Fibroblast of skin of left quadriceps (primary cell): ENCODE measurements at places on chromosomes 13 and 19.
A peak's percentile ranks its signal among the peaks of the same experiment; 100 is the strongest.

GRCh38 chr13:41520660-41521630 lies 63.6 kb downstream of the RGCC start:
- DNase-seq: peak; percentile 54

DNA sequence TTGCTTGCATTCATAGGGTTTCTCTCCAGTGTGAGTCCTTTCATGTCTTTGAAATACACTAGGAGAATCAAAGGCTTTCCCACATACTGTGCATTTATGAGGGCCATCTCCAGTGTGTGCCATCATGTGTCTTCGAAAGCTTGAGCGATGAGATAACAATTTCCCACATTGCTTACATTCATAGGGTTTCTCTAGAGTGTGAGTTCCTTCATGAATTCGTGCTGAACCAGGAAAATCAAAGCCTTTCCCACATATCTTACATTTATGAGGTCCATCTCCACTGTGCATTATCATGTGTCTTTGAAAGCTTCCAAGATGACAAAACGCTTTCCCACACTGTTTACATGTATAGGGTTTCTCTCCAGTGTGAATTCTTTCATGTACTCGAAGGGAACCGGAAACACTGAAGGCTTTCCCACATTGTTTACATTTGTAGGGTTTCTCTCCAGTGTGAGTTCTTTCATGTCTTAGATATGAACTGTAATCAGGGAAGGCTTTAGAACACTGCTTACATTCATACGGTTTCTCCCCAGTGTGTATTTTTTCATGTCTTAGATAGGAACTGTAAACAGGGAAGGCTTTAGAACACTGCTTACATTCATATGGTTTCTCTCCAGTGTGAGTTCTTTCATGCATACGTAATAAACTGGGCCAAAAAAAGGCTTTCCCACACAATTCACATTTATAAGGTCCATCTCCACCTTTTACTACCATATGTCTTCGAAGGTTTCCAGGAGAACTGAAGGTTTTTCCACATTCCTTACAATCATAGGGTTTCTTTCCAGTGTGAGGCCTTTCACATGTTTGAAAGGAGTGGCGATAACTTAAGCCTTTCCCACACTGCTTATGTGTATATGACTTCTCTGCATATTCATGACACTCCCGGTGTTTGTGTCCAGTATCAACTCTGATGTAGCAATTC lies 21.4 kb downstream of the ZNF44 start:
- no peak for DNase-seq

GRCh38 chr19:2485428-2485827 lies 9.5 kb downstream of the GADD45B start:
- DNase-seq: no peak

DNA sequence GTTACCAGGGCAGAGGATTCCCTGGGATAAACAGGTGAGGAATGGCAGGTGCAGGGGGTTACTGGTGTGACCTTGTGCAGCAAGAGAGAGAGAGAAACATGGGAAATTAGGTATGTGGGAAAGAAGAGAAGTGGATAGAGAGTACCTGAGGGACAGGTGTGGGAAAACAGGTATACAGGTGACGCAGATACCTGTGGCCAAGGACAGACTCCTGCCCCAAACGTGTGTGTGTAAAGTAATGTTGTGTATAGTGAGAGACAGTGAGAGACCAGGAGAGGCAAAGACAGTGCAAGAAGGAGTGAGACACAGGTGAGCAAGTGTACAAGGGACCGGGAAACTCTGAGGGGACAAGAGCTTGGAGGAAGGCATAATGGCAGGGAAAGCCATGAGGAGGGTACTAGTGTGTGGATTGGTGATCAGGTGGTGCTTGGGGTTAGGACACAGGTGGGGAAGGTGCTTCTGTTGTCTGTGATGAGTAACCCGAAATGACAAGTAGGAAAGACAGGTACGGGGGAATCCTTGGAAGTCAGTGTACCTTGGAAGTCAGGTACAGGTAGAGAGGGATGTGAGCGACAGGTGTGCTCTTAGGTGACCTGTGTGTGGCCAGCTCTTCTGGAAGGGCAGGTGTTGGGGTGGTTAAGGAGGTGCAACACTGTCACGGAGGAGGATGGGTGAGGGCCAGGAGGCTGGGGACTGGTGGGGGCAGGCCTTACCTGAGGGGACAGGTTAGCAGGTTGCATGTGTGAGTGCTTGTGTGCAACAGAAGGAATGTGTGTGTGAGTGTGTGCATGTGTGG lies 2.8 kb downstream of the ERFL start:
- DNase-seq: no peak

- no peak for DNase-seq
Measured at GRCh38 chr13:70457474-70457873, 349.2 kb upstream of the KLHL1 start.

DNA sequence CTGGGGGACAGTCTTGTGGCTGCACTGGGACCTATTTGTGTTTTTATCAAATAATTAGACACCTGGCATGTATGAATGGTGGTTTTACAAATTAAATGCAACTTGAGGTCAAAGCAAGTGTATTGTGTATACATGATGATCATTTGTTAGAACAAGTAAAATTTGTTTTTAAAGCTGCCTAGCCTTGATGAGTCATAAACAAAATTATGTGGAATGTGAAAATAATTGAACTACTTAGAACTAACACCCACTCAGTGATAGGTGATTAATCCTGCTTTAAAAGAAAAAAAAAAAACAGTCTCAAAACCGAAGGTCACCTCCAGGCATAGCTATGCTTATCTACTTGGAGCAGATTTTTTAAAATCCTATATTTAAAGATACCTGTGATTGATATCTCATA lies 770.3 kb upstream of the SLITRK5 start:
- no peak for DNase-seq

GRCh38 chr13:48783181-48783630 lies 129.5 kb downstream of the CYSLTR2 start:
- peak; percentile 87 for DNase-seq

DNA sequence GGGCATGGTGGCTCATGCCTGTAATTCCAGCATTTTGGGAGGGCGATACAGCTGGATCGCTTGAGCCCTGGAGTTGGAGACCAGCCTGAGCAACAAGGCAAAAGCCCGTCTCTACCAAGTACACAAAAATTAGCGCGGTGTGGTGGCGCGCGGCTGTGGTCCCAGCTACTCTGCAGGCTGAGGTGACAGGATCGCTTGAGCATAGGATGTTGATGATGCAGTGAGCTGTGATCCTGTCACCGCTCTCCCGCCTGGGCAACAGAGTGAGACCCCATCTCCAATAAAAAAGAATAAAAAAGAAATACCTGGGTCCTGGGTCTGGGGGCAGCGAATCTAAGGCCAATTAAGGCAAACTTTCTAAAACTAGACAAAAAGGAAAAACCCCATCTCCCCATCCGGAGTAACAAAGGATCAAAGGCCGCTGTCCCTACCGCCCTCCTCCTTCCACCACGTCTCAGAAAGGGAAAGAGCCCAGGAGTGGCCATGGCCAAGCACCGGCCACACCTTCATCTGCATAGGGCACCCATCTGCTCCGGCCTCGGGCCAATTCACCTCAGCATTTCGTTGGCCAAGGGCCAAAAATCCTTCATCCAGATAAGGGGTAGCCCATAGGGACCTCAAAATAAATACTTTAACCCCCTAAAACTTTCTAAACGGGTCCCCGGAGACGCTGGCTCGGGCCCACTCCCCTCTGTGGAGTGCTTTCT lies 851 bp downstream of the ZNF320 start:
- DNase-seq: no peak

GRCh38 chr13:41352935-41353840 lies 42.1 kb downstream of the NAA16 start:
- peak; percentile 32 for DNase-seq

GRCh38 chr13:112329376-112329775 lies 46.8 kb upstream of the SPACA7 start:
- DNase-seq: no peak

DNA sequence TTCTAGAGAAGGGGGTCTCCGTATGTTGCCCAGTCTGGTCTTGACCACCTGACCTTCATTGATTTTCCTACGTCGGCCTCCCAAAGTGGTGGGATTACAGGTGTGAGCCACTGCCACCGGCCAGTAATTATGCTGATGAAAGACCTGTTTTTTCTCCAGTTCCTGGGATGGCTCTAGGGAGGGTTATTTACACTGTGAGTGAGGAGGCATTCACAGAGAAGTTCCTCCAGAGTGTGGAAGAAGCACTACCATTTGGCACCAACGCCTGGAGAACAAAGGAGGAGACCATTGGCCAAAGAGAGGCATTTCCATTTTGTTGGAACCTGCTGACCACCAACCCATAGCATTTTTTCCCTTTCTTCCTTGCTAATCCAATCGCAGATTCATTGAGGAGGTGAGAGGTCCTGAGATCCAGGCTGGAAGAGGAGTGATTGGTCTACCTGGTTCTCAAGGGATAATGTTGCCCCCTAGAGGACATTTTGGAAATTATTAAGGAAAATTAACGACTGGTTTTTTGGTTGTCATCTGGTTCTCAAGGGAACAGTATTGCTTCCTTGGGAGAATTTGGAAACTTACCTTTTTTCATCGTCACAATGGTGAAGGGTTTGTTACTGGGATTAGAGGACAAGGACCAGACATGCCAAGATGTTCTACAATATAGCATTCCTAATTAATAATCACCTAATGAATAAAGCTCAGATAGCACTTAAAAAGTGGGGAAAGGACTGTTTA lies 5.5 kb upstream of the SAE1 start:
- DNase-seq: peak; percentile 50

- DNase-seq: peak; percentile 5
Measured at GRCh38 chr13:25375727-25376358, 4.1 kb downstream of the ATP8A2 start.

DNA sequence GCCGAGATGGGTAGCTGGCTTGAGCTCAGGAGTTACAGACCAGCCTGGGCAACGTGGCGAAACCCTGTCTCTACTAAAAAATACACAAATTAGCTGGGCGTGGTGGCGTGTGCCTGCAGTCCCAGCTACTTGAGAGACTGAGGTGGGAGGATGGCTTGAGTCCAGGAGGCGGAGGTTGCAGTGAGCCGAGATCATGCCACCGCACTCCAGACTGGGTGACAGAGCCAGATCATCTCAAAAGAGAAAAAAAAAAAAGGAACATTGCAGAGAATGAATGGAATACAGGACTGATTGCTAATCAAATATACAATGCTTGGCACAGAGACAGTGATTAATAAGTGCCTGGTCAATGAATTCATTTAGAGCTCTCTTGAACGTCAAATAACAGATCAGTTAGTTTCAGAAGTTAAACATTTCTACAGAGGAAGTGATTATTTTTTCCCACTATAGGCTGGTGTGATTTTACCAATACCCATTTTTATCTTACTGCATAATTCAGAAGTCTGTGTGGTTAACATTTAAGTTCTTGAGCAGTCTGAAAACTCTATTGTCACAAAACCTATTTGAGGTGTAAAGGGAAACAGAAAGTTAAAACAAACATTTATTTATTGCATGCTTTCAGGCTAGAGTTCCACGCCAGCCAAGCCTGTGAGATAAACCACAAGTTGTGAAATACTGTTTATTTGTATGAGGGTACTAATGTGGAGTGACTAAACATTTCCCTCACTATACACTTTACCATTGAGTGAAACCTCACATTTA lies 7.7 kb upstream of the TBC1D4 start:
- DNase-seq: peak; percentile 20

- DNase-seq: no peak
Measured at GRCh38 chr13:96075953-96076543, 13.9 kb upstream of the HS6ST3 start.

DNA sequence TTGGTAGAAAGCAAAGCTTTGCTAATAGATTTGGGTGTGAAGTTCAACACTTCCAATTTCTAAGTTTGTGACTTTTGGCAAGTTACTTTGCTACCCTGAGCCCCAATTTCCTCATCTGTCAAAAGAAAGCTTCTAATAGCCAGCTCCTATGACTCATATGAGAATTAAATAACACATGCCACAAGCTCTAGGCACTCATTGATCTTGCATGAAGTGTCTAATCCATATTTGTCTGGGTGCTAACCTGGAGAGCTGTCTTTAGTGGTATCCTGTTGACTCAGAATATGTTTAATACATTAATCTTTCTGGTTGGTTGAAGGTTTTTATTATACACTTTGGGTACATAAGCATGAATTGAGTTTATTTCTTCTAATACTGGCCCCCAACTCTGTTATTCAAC lies 188.8 kb downstream of the POSTN start:
- no peak for DNase-seq

DNA sequence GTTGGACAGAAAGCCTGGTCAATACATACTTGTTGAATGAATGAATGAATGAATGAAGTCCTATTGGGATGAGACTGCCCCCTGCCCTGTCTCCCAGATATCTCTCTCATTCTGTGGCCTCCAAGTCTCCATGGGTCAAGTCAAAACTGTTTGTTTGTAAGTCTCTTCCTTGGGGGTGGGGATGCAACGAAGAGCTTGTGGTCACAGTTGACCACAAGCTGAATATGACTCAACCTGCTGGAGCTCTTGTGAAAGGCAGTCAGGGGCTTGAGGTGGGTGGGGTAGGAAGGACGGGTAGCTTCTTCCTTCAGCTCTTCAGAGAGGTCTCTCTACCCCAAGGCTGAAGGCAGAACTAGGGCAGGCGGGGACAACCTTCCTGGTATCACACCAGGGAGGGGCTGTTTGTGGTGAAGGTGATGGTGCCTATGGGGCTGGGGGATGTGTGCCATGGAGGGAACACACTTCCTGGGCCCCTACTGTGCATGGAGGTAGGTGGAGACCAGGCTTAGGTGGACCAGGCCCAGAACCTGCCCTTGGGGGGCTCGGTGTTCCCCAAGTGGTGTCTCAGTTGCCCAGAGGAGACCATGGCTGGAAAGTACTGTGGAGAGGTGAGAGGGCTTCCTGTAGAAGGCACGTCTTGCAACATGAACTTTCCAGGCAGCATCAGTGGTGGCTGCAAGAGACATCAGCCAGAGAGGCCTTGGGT lies 8.0 kb downstream of the MYO1F start:
- peak; percentile 83 for DNase-seq

GRCh38 chr19:33476151-33476707 lies 45.4 kb downstream of the PEPD start:
- DNase-seq: no peak

- peak; percentile 93 for DNase-seq
Measured at GRCh38 chr13:43021926-43022670, 1.3 kb upstream of the DNAJC15 start.

- DNase-seq: no peak
Measured at GRCh38 chr13:105641121-105641520, 894.3 kb downstream of the EFNB2 start.

DNA sequence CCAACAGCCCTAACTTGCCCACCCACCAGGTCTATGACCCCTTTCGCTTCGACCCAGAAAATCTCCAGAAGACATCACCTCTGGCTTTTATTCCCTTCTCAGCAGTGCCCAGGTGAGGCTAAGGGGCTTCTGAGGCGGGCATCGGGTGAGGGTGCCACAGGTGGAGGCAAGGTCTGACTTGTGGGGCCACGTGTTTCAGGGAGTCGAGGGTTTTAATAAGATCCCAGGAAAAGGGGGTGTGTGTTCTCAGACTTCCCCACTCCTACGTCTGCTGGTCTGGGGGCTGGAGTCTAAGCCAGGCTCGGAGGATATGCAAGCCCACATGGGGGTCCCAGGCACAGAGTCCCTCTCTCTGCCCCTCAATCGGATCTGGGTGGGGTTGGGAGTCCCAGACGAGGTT lies 30.9 kb upstream of the CYP4F8 start:
- DNase-seq: no peak

DNA sequence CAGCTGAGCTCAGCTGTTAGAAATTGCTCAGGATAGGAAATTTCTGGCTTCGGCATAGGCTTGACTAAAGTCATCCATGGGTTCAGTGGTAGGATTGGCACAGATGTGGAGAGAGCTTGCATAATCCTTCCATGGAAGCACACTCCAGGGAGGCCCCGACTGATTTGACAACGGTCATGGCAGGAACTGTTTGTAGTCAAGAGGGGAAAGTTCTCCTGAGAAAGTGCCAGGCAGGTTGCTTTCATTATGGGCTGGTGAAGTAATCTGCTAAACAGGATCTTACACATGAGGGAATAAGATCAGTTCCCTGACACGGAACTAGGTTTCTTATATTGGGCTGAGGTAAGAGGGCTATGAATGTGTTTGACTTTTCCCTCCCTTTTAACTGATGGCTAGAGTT lies 120.1 kb downstream of the RGCC start:
- DNase-seq: no peak
